ENCODE measurements at places on chromosomes 11 and 22. TPM values are rescaled to one million over a fixed set of nuclear protein-coding genes. Genes with fewer than 3 reads are reported as not detected.

- DNase-seq: no peak
Observed at GRCh38 chr11:45876401-45876800, 9.1 kb upstream of the MAPK8IP1 start.

The MB gene
- not detected for total RNA-seq

DNA sequence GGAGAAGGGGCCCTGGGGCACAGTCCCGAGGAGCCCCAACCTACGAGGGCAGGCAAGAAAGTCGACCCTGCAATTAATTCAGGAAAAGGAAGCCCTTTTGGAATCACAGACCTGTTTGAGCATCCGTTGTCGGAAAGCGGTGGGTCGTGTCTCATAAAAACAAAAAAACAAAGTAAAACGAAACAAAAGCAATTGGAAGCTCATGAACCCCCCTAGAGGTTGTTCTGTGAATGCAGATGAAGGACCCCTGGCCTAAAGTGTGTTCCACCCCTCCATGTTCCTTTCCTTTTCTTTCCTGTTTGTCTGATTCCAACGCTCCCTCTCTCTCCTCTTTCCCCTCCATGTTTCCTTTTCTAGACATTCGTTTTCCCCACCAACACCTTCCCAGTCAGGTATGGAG is 203.7 kb downstream of the GRIK4 start:
- no peak for DNase-seq

DNA sequence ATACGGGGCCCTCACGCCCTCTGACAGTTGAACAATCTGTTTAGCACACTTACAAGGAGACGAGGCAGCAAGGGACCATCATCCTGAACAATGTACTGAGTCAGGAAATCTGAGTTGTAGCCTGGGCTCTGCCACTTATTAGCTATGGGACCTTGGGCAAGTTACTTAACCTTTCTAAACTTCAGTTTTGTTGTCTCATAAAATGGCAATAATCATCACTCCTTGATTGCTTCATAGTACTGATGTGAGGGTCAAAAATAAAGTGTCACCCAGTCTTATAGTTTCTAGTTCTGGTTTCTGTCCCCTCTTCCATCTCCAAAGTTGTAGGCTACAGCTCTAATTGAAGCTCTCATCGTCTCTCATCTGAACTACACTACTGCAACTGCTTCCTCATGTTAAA is 46.7 kb downstream of the RELT start:
- DNase-seq: no peak

The FAM227A gene
- total RNA-seq: not detected

The ZFTA gene
- total RNA-seq: 2.2 TPM

- DNase-seq: no peak
Observed at GRCh38 chr11:69840371-69841169, 21.4 kb upstream of the FGF3 start.

The IGSF22 gene
- 2.1 TPM for total RNA-seq

DNA sequence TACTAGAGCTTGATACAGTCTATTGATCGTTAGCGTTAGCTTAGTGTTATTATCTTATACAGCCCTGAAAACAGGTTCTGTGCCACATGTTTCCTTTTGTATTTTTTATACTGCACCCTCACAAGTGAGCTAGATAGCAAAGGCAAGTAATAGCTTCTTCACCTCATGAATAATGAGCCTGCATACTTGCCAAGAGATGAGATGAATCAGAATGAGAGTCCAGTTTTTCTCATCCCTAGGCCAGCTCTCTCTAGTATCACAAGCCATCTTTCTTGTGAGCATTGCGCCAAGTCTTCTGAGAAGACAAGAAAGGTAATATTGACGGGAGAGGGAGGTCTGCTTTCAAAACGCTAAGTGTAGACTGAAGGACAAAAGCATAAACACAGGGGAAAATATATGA is 8.7 kb upstream of the CARD18 start:
- no peak for DNase-seq

- no peak for DNase-seq
Observed at GRCh38 chr11:100910808-100911207, 218.8 kb downstream of the PGR start.

DNA sequence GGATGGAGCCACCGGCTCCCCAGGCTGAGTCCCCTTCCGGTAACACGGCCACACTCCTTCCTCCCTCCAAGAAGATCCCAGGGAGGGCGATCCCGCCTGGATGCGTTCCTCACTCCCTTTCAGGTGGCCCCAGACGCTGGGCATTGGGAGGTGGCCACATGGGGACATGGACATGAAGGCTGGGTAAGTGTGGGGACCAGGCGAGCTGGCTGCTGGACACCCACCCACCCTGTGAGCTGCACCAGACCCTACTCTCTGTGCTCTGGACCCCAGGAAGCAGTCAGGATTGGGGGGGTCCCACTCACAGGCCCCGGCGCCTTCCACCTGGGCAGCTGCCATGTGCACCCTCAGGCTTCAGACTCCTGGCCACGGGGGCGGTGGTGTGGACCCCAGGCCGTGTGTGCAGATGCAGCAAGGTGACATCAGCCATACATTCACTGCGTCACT is 932.8 kb downstream of the BRD1 start:
- DNase-seq: no peak

DNA sequence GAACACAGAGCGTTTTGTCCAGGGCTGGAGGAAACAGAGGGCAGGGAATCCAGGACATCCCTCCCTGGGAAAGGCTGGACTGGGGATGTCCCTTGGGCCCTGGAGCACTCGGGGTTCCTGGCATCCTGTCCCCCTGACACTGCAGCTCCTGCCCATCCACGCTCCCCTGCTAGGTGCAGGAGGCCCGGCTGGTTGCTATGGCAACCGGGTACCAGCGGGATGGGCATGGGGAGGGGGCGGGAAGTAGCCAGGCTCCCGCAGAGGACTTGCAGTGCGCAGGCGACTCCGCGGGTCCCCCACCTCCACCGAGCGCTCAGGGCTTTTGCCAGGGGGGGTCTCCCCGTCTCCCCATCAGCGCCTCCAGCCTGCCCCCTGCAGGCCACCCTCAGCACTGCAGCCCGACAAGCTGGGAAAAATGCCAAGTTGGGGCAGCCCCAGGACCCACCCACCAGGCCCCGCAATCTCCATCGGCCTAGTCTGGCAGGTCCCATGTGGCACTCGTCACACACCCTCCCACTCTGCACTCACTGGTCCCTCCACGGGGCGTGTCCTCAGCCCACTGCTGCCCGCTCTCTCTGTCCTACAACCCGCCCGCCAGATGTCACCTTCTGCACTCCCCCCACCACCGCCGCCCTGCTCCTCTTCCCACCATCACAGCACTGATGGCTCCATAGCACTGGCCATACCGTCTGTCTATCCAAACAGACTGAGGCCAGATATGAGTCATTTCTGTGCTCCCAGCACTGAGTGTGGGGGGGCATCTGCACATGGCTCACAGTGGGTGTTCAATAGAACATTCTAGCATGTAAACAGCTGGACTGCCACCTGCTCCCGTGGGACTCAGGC is 31.5 kb downstream of the KIAA0930 start:
- DNase-seq: no peak

The CCDC73 gene
- not detected for total RNA-seq

GRCh38 chr11:89405629-89406028 is 85.5 kb downstream of the NOX4 start:
- DNase-seq: no peak

DNA sequence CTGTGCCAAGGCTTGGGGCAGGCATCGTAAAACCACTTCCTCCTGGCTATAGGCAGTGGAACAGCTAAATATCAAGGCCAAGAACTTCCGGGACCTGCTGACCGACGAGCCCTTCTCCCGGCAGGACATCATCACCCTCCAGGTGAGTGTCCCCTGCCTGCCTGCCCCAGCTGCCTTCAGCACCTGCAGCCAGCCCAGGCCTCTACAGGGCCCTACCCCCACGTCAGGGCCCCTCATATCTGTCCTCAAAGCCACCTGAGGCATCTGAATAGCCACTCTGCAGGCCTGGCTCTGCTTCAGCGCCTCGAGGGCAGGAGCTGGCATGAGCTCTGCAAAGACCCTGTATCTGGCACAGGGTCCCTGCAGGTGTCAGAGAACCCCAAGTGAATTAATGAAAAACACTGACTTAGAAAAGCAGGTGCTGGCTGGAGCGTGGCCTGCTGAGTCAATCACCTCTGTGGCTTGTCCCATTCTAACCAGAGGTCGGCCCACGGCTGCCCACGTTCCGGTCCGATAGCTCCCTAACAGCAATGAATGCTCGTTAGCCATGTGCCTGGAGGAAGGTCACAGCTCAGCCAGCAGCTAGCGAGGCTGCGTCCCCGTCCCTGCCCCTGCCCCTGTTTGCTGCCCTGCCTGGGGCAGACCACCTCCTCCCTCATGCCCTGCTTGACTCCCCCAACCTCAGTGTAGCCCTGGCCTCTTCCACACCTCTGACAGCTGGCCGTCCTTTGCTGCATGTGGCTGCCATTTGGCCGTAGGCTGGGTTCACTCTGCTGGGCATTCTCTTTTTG is 16.8 kb downstream of the PPIL2 start:
- DNase-seq: no peak

DNA sequence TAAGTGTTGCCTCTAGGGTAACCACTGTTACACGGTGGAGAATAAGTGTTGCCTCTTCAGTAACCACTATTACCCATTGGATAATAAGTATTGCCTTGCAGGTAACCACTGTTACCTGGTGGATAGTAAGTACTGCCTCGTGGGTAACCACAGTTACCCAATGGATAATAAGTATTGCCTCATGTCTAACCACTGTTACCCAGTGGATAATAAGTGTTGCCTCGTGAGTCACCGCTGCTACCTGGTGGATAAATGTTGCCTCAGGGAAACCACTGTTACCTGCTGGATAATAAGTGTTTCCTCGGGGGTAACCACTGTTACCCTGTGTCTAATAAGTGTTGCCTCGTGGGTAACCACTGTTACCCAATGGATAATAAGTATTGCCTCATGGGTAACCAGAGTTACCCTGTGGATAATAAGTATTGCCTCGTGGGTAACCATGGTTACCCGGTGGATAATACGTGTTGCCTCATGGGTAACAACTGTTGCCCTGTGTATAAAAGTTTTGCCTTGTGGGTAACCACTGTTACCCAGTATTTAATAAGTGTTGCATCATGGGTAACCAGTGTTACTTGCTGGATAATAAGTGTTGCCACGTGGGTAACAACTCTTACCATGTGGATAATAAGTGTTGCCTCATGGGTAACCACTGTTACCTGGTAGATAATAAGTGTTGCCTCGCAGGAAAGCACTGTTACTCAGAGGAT is 12.3 kb upstream of the NXPE4 start:
- DNase-seq: no peak

The LIPT2 gene
- total RNA-seq: 6.1 TPM

GRCh38 chr11:43376594-43376993 is 17.9 kb downstream of the TTC17 start:
- DNase-seq: no peak

The OR5P2 gene
- total RNA-seq: not detected

- no peak for DNase-seq
Observed at GRCh38 chr11:73236854-73237253, 18.8 kb downstream of the P2RY2 start.

DNA sequence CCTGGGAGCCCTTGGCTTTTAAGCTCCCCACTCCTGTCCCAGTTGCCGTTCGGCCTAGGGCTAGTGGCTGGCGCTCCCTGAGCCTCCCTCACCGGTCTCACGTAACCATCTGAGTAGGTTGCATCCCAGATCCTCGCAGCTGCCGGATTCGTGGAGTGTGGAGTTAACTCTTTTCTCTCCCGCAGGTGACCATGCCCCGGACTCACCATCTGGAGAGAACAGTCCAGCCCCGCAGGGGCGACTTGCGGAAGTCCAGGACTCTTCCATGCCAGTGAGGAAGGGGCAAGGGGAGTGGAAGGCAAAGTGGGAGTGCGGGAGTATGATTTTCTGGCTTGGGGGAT is 902 bp downstream of the MUS81 start:
- DNase-seq: no peak

GRCh38 chr22:47310601-47311000 is 548.2 kb downstream of the TBC1D22A start:
- DNase-seq: no peak

Measured in CD4-positive, CD25-positive, alpha-beta regulatory T cell (primary cell).